ENCODE measurements at places on chromosomes 3 and 15.

DNA sequence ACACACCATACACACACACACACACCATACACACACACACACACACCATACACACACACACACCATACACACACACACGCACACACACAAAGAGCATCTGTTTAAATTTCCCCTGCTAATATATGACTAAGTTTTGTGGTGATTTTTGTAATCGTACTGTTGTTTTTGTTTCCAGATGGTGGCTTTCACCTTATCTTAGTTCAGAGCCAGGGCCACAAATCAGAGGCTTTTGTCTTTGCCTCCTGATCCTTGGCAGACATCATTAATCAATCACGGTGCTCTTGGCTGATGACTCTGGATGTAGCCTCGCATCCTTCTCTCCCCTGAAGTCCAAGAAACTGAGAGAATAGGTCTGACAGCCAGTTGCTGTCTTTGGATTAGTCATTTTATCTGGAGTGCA lies 52.1 kb downstream of the EDEM1 start:
- DNase-seq, result no peak

GRCh38 chr15:29437888-29438702 lies 168.5 kb upstream of the NSMCE3 start:
- DNase-seq, result no peak

GRCh38 chr3:184687363-184688015 lies 24.4 kb downstream of the MAGEF1 start:
- no peak for DNase-seq

- DNase-seq, result no peak
These were observed 15.7 kb downstream of the KCNAB1 start for GRCh38 chr3:156135921-156136638.

DNA sequence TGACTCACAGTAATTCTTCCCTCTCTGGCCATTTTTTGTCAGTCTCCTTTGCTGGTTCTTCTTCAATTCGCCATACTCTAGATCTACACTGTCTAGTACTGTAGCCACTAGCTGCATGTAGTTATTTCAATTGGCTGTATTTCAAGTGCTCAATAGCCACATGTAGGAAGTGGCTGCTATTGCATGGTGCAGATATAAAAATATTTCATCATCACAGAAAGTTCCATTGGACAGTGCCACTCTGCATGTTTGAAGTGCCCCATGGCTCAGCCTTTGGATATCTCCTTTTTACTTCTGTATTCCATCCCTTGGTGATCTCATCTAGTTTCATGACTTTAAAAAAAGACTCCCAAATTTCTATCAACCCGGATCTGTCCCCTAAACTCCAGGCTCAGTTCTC lies 22.1 kb downstream of the PPP2R3A start:
- DNase-seq, result no peak

DNA sequence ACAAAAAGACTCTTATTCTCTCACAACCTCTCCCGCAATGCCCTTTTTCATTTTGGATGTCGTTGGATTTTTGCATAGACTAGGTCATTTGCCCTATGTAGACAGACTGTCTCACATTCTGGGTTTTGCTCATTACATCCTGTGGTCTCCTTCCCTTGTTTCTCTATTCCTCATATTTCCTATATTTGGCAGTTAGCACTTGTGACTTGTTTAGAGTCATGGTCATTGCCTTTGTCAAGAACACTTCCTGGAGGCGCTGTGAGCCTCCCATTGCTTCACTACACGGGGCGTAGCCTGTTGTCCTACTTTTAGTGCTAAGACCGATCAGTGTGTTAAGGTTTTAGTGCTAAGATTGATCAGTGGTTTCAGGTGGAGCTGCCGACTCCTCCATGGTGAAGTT lies 16.1 kb upstream of the TATDN2 start:
- no peak for DNase-seq

DNA sequence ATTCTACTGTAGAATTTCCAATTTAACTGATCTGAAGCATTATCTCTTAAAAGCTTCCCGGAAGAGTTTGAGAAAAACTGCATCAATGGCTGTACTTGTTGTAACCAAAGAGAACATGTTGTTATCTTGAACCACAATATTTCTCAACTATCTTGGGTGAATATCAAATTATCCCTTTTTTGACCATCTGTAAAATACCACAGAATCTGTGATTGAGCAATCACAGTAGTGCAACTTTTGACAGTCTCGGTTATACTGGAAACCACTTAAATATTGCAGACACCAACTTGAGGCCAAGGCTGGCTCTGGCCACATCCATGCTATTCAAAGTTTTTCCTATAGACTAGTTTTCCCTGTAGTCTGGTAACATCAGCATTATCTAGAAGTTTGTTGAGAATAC lies 842.8 kb upstream of the EPHA6 start:
- no peak for DNase-seq

- DNase-seq, result no peak
These were observed 65.3 kb downstream of the LRTM1 start for GRCh38 chr3:54862526-54862925.

- DNase-seq, result no peak
These were observed 678.8 kb downstream of the MCTP2 start for GRCh38 chr15:94910166-94910565.

GRCh38 chr3:37996785-37997301 lies 6.3 kb downstream of the VILL start:
- DNase-seq, result no peak

DNA sequence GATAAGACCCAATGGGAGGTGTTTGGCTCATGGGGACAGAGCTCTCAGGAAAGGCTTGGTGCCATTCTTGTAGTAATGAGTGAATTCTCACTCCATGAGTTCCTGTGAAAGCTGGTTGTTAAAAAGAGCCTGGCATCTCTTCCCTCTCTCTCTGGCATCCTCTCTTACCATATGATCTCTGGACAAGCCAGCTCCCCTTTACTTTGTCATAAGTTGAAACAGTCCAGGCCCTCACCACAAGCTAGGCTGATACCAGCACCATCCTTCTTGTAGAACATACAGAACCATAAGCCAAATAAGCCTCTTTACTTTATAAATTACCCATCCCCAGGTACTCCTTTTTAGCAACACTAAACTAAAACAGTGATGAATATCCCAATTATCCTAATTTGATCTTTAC lies 166.9 kb upstream of the TMC3 start:
- no peak for DNase-seq

DNA sequence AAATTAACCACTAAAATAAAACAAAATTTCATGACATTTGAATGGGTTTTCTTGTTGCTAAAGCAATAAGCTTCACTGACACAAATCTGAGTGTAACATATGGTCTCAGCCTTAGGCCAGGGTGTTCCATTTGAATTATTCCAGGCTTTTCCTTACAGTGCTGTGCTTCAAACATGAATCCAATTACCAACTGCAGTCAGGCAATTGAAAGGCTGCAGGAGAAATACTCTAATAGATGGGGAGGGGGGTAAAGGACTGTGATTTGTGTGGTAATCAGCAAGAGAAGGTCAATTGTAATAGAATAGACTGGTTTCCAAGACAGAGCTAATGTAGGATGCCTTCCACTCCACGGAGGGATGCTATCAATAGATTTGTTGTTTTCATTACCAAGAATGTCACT lies 466.7 kb downstream of the C3orf38 start:
- no peak for DNase-seq

Data from right lung (tissue), 10 donors.